ENCODE measurements at places on chromosomes 7 and 10. TPM values are rescaled to one million over a fixed set of nuclear protein-coding genes. Genes with fewer than 3 reads are reported as not detected.

DNA sequence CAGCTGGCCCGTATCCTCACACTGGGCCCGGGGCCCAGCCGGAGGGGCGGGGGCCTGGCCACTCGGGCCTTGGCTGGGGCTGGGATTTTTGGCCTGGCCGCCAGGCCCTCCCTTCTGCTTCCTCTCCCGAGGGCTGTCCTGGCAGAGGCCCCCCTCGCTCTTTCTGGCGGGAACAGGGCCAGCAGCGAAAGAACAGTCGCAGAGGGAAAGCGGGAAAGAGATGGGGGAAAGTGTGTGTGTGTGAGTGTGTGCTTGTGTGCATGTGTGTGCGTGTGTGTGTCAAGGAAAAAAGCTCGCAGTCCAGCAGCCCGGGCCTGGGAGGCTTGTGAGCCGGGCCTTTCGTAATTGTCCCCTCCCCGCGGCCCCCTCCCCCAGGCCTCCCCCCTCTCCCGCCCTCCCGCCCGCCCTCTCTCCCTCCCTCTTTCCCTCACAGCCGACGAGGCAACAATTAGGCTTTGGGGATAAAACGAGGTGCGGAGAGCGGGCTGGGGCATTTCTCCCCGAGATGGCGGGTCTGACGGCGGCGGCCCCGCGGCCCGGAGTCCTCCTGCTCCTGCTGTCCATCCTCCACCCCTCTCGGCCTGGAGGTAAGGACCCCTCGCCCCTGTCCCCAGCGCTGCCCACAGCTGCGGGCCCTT lies at the start of gene ELN:
Gene ELN (plus strand): TSS at position 491 of the 638 bp plus-strand sequence. CDS start 15 bp downstream, at position 506.
- DNase-seq: peak; percentile 72

- no peak for DNase-seq
These were observed 16.7 kb downstream of the TRIM56 start for GRCh38 chr7:101102026-101102425.

DNA sequence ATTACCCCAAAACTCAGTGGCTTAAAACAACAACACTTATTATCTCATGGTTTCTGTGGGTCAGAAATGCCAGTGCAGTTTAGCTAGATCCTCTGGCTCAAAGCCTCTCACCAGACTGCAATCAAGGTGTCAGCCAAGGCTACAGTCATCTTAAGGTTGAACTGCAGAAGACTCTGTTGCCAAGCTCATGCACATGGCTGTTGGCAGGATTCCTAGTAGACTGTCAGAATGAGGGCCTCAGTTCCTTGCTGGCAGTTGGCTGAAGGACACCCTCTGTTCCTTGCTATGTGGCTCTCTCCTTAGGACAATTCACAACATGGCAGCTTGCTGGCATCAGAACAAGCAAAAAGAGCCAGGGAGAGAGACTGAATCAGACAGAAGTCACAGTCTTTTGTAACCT lies 34.7 kb downstream of the TOMM7 start:
- DNase-seq: no peak

DNA sequence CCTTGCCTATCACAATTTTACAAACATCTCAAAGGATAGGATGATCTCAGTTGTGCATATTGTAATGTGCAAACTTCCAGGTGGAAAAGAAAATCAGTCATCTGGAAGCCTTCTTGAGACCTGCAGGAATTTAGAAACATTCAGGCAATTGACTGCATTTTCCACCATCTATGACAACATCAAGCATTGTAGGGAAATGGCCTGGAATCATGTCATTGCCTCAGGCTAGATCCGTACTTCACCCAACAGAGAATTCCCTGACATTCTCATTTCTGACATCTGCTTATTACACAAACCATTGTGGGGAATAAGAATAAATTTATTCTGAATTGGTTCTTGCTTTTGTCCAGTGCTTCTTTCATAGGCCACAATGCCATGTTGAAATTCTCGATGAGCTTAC lies 124.9 kb upstream of the NPVF start:
- DNase-seq: no peak

- peak; percentile 77 for DNase-seq
These were observed 330.0 kb downstream of the ARL4A start for GRCh38 chr7:13017333-13017857.

- DNase-seq: peak; percentile 55
These were observed 9.3 kb upstream of the JCAD start for GRCh38 chr10:30068492-30069223.

DNA sequence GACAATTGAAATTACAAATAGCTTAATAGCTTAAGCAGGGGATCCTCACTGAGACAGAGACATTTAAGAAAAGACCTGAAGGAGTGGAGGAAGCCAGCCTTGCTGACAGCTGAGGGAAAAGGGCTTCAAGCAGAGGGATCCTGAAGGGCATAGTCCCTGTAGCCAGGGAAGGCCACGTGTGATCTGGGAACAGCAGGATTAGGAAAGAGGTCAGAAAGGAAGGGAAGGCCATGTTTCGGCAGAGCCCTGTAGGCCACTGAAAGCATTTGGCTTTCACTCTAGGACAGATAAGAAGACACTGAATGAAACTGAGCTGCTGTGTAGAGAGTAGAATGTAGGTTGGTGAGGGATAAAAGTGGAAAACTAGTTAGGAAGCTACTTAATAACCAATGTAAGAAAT lies 3.4 kb upstream of the AKR1C8 start:
- no peak for DNase-seq

- no peak for DNase-seq
These were observed 1106.2 kb downstream of the NRG3 start for GRCh38 chr10:82981137-82981723.

DNA sequence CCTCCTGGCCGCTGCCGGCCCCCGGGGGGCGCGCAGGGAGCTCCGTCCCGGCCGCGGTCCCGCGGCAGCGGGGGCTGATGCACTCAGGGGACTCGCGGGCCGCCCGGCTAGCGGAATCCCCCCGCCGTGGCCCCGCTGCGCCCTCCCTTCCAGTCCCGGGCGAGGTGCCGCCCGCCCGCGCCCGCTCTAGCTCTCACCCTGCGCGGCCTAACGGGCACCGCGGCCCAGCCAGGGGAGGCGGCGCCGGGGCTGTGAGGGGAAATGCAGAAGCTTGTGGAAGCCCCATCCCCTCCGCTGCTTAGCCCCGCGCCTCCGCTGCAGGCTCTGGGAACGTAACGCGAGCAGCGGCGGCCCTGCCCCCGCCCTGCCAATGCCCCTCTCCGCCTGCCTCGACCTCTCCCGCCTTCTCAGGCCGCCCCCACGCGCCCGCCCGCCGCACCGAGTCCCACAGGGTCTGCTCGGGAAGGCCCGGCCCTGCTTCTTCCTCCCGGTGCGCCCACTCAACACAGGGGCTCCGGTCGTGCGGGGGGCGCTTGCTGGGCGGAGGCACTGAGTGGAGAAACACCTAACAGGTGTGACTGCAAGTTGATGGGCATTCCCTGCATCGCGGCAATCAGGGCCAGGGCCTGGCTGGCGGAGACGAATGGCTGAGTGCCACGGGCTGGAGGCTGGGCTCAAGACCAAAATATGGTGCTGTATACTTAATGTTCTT lies 384 bp upstream of the TMEM229A start:
- peak; percentile 86 for DNase-seq

GRCh38 chr10:62626817-62627216 lies 177.7 kb upstream of the ADO start:
- DNase-seq: no peak

DNA sequence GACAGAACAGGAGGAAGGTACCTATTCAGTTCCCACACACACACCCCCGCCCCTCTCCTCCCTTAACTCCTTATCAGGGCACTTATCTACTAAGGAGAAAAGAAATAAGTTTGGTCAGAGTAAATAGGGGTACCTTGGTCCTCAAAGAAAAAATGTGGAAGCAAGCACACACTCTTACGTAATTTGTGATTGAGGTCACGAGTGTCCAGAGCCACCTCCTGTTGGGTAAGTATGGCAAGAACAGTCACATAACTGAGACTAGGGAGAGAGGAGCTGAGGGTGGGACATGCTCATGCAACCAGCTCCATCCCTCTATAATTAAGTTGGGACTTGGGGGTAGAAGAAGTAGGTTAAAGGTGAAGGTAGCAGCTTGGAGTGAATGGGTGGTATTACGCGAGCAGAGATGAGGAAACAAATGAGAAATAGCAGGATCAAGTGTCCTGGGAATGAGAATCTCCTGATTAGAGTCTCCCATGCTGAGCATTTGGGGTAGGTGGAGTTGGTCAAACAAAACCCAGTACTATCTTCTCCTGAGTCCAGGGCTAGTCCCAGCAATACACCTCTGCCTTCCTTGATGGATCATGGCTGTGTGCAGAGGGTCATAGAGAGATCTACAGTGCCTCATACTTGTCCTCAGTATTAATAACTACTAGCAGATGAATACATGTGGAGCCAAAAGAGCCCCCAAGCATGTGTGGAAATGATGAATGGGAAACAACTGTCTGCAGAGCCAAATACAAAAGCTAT lies 77.1 kb downstream of the GSAP start:
- no peak for DNase-seq

DNA sequence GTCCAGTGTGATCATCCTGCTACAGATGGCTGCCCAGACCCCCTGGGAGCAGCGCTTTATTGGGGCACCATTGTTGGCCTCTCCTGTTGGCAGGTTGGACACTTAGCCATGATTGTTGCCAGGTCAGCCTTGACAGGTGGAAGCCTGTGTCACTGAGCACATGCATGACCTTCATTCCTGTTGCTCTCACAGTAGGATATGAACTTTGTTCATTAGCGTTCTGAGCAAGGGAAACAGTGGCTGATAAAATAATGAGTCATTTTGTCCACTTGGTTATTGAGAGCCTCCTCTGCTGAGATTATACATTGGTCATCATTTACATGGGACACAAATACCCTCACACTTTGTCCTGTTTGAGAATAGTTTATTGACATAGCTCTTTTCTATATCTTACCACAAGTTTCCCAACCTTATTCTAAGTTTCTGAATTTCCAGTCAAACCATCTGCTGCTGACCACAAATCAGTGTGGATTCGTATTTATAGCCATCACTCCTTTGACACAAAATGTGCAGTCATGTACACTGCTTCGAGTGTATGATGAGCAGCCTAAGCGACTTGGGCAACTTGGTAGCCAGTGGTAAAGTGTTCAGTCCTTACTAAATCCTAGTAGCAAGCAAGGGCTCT lies 102.6 kb downstream of the TPST1 start:
- no peak for DNase-seq

- no peak for DNase-seq
These were observed 49.2 kb upstream of the CPN1 start for GRCh38 chr10:100130831-100131230.

DNA sequence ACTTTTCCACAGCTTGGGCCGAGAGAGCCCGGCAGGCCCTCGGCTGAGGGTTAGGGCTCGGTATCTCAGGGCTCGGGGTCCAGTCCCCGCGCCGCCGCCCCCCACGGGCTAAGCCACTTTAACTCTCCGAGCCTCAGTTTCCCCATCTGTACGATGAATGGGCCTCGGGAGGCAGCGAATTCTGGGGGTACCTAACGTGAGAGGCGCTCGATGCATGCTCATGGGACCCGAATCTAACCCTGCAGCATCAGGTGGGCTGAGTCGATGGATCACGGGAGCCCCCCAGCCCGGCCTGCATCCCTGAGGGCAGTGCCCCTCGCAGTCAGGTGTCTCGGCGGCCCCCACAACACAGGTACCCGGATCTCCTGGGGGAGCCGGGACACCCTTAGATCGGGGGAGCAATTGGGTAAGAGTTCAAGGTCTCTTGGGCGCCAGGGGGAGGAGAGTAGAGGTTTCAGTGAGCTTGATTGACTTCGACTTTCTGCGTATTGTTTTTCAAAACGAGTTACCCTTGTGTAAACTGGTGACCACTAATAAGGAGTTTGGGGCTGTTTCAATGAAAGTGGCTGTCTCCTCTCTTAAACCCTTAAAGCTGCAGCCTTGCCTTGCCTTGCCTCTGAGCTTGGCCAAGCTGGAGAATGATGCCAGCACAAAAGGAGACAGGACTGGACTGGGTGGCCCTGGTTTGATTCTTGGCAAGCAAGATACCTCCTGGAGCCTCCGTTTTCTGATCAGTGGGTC lies 631 bp downstream of the POR start:
- DNase-seq: peak; percentile 70

The GOLGA7B gene
- 0.18 TPM for total RNA-seq

The NKX1-2 gene
- total RNA-seq: 2.3 TPM

The AHR gene
- 5.6 TPM for total RNA-seq

The SCIN gene
- 0.11 TPM for total RNA-seq

The GIMAP2 gene
- not detected for total RNA-seq

The STRIP2 gene
- 15.8 TPM for total RNA-seq

The ITPRID1 gene
- 4.6 TPM for total RNA-seq

The GTF2IRD1 gene
- 63.6 TPM for total RNA-seq

The TRIM50 gene
- 0.24 TPM for total RNA-seq

The CCM2 gene
- 38.1 TPM for total RNA-seq

The ZNF777 gene
- total RNA-seq: 9.7 TPM

All from endodermal cell (in vitro differentiated cells).